Bronchial epithelial cell (primary cell): ENCODE measurements at places on chromosomes 16 and 17.

GRCh38 chr17:57955183-57955931 is at the start of gene CUEDC1:
TSS of gene CUEDC1 (minus strand) at chr17:57955412. CDS start at chr17:57885564, 69,848 bp downstream.
- DNase-seq, result no peak

DNA sequence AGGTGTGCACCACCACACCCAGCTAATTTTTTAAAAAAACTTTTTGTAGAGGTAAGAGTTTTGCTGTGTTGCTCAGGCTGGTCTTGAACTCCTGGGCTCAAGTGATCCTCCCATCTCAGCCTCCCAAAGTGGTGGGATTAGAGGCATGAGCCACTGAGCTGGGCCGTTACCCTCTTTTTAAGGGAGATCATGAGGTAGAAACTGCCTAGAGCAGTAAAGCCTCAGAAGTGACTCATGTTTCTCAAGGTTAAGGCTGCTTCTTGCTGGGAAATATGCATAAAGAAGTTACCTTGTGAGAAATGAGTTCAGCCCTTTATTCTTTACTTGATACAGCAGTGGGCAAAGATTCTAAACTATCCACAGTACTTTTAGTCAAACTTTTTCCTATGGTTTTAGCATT is 38.2 kb downstream of the GRB2 start:
- DNase-seq, result peak; percentile 70

DNA sequence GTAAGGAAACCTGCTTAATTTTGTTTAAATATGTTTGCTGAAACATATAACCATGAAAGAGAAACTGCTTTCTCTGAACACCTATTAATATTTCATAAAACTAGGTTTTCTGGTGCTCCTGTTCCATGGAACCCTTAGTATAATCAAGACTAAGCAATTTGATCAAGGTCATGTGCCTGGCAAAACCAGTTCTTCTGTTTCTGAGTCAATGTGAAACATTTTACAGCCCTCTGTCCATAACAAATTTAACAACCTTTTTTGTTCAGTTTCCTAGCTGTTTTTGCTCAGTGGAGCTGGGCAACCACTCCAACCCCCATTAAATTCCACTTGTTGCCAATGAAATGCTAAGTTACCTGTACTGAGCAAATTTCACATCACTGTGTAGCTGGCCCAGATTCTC is 344.0 kb downstream of the CA10 start:
- DNase-seq, result no peak

DNA sequence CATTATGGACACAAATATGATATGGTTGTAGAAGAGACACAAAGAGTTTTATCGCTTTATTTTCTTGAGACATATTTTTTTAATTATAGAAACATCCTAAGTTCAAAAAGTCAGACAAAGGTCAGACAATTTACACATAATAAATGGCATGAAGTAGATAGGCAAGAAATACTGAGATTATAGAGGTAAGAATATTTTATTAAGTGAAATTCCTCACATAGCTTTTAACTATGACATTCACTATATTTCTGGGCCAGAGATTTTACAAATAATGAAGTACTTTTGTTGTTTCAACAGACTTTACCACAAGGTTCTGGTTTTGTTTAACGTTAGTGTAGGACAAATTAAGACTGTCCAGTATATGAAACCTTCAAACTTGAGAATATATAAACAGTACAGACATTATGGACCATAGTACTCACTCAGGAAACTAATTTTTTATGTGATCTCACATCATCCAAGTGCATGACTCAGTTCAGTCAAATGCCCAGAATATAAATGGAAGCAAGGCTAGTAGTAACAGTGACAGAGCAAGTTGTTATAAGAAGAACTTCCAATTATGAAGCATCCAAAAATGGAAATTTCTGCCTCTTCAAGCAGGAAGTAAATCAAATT is 394.8 kb downstream of the KCNJ2 start:
- peak; percentile 8 for DNase-seq

- no peak for DNase-seq
Observed at GRCh38 chr17:2060681-2061440, 6.0 kb downstream of the HIC1 start.

DNA sequence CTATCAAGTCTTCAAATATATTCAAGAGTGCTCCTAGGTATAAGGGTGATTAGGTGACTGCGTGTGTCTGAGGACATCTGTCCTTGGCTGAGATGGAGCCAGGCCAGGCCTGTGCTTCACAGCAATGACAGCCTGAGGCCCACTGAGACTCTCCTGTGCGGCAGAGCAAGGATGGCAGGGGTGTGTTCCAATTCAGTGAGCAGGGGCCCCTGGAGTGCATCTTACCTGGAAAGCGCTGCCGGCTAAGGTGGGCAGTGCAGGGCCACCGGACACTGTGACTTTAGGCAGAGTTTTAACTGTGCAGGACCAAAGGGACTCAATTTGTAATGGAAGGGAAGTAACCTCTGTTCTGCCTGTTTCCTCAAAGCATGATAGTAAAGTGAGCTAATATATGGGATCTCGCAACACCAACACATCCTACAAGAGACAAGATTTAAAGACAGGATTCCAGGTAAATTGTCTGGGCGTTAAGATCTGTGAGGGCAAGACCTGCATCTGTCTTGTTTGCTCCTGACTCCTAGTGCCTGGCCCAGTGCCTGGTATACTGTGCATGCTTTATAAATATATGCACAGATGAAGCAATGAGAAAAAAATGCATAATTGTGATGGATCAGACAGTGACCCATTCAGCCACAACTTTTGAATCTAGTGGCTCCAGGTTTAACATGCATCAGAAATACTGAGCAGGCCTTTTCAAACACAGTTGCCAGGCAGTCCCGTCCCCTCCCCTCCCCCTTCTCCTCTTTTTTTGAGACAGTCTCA is 86.7 kb downstream of the MRC2 start:
- DNase-seq, result peak; percentile 37

GRCh38 chr17:43477832-43478634 is 5.7 kb upstream of the DHX8 start:
- no peak for DNase-seq

DNA sequence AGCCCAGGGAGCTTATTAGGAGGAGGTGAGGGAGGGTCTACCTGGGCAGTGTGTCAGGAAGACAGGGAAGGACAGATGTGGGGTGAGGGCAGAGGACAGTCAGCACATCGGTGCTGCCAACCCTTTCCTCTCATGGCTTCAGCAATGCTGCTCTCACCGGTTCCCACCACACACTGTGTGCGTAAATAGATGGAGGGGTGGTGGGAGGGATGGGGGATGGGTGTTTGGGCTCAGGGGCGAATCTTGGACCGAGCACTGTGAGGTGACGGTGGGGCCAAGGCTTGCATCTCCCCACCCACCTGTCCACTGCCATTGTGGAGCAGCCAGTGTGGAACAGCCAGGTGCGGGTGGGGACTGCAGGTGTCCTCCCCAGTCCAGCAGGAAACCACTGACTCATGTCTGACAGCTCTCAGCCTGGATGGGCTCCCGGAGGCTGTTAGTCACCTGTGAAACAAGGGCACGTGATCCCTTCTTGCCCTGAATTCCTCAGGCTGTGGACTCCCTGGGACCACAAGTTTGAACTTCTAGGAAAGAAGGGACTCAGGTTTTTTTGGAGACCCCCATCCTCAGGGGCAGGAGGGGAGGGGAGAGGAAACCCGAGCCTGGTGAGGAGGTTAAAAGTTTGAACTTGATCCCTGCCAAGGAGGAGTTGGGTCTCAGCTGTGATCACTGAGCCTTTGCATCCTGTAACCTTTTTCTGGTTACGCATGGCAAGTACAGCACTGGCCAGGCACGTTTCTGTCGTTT is 42.7 kb upstream of the SMPD3 start:
- DNase-seq, result peak; percentile 96

DNA sequence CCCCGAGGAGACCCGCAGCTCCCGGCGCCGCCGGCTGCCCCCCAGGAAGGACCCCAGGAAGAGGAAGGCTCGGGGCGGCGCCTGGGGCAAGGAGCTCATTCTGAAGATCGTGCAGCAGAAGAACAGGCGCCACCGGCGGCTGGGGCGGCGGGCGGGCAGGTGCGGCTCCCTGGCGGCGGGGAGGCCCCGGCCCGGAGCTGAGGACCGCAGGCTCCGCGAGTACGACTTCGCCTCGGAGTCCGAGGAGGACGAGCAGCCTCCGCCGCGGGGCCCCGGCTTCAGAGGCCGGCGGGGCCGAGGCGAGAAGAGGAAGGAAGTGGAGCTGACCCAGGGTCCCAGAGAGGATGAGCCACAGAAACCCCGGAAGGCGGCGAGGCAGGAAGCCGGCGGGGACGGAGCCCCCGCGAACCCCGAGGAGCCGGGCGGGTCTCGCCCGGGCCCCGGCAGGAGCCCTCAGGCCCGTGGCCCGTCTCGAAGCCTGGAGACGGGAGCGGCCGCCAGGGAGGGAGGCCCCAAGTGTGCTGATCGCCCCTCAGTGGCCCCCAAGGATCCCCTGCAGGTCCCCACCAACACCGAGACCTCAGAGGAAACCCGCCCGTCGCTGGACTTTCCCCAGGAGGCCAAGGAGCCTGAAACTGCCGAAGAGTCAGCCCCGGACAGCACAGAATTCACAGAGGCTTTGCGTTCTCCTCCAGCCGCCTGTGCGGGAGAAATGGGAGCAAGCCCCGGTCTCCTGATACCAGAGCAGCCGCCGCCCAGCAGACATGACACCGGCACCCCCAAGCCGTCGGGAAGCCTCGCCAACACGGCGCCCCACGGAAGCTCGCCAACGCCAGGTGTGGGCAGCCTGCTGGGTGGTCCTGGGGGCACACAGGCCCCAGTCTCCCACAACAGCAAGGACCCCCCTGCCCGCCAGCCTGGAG is 22.3 kb upstream of the ZFPM1 start:
- no peak for DNase-seq

DNA sequence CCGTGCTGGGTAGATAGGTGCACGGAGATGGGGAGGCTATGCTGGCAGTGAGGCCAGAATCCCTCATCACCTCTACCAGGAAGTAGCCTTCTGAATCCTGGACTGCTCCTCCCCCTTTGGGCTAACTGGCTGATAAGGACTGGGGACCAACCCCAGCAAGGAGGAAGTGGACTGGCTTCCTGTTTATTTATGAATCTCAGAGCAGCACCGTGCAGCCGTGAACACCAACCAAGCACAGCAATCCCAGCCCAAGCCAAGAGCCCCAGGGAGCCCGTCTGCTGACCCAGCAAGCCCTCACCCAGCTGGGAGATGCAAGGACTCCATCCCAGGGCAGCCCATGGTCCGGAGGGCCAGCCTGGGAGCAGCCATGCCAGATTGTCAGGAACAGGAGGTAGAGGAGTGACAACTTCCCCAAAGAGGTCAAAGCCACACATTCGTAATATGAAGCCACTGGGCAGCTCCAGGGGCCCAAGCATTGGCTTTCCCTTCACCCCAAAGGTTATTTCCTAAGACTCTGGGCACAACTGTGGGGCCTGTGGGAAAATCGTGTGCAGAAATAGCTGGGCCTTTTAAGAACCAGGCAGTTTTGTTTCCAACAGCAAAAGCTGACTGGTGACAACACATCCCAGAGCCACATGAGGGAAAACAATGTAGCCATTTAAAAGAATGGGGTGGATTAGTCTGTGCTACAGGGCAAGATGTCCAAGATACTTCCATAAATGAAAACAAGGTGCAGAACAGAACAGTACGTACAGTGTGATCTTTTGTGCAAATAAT is 23.9 kb downstream of the PHB1 start:
- DNase-seq, result no peak

DNA sequence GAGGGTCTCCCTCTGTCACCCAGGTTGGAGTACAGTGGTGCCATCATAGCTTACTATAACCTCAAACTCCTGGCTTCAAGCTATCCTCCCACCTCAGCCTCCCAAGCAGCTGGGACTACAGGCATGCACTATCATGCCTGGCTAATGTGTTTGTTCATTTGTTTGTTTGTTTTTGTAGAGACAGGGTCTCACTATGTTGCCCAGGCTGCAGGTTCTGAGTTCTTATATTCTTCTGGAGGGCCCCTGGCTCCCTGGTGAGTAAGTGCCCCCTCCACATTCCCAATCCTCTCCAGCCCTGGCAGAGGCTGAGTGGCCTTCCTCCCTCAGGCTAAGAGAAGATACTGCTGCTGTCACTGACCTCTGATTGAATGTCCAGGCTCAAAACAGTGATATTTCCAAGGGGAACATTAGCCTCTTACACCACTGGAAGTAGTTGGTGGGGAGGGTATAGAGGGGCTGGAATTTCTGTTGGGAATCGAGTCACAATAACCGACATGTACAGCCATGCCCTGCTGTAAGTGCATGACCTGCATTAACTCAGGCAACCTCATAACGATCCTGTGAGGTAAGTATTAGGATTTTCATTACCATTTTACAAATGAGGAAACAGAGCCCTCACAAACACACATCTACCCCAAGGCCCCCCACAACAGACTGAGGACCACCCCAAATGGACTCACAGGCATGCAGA is 2.7 kb upstream of the ETV4 start:
- peak; percentile 83 for DNase-seq

- DNase-seq, result no peak
Observed at GRCh38 chr17:31444026-31444425, 52.6 kb downstream of the RAB11FIP4 start.

DNA sequence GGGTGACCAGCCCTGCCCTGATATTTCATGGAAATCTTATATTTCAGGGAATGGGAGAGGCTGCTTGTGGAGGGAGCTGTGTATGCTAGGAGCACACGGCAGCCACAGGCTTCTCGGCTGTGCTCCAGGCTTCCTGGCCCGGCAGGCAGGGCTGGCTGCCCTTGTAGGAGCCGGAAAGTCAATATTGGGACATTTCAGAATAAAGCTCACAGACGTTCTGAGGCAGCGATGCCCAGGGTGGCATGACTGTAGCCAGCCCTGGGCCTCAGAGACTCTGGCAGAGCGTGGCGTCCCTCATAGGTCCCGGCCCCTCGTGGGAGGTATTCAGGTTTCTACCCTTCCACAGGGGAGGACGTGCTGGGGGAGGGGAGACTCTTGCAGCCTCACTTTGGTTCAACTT is 65.7 kb downstream of the BANP start:
- no peak for DNase-seq

- DNase-seq, result peak; percentile 79
Observed at GRCh38 chr17:12599186-12599920, 66.3 kb upstream of the MYOCD start.

DNA sequence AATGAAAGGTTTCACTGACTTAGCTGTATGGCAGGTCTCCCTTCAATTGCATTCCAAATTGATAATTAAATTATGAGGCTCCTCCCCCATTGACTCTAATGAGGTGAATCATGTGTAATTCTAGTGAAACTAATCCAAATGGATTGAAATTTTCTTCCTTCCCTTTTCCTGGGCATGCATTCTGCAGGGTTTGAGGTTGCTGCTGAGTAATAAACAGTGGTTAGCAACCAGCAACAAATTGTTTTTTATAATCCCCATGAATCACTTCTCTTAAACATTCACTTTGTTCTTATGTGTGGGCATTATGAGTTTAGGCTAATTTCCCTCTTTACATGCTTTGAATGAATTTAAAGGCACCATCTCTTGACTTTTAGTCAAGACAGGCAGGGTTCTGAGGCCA is 43.4 kb downstream of the MYOCD start:
- peak; percentile 25 for DNase-seq

GRCh38 chr17:21302711-21303425 is 18.4 kb downstream of the MAP2K3 start:
- no peak for DNase-seq

DNA sequence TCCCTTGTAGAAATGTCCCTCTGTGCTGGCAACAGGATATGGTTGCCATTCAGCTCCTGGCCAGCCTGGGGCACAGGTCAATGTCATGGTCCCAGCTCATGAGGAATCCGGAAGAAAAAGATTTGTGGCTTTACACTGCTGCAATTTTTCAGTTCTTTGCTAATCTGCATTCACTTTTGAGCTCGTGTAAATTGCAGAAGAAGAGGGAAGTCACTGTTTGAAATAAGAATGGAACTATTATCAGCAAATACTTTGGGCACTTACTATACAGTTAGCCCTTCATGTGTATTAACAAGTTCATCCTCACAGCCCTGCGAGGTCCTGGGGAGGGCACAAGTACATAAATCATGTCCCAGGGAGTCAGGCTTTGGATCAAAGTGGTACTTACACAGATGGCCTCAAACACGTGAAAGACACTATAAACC is 14.2 kb downstream of the SLC47A2 start:
- no peak for DNase-seq
